ENCODE measurements at places on chromosomes 2 and 18.

DNA sequence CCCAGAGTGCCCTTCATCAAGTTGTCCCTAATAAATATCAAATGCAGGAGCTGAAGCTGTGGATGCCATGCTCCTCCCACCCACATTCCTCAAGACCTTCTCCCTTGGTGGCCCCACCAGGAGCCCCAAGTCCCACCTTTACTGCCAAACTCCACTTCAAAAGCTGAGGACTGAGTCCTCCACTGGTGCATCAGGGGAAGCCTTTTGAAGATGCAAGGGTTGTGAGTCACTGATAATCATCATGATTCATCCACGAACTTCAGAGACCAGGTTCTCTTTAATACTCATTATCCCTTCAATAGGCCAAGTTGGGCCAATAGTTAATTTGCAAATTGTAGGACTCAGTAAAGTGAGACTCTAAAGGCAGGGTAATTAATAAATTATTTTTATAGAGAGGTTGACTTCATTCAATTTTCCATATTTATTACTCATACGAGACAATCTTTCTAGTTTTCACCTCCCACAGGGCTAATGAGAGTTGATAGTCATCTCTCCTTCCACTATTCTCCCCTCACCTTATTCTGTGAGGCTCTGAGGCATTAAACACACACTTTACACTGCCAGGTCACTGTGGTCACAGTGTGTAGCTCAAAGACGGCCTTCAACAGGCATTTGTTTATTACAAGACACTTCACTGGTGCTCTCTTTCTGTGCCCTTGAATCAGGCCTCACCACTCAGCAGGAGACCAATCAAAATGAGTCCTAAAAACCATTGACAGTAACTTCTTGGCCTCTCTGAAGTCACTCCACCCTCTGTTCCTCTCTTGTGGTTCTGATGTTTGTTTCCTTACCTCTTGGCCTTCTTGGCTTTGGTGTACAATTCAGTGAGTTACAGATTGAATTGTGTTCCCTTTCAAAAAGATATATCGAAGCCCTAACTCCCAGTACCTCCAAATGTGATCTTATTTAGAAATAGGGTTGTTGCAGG lies 99.9 kb downstream of the TRIB2 start:
- no peak for DNase-seq

DNA sequence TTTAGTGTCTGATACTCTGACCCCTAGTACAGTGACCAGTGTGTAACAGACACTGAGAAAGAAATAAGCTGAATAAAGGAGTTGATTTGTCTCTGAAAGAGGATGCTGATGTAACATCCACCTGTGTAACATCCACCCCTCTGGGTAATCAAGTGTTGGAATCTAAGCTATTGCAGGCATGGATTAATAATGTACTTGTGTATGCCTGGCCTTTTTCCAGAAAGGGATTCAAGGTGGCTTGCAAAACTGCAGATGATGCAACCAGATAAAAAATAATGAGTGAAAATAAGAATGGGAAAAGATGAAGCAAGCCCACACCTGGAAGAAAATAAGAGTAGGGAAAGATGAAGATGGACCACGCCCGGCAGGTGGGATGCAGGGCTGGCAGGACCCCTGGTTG lies 48.2 kb upstream of the FOXI3 start:
- no peak for DNase-seq

DNA sequence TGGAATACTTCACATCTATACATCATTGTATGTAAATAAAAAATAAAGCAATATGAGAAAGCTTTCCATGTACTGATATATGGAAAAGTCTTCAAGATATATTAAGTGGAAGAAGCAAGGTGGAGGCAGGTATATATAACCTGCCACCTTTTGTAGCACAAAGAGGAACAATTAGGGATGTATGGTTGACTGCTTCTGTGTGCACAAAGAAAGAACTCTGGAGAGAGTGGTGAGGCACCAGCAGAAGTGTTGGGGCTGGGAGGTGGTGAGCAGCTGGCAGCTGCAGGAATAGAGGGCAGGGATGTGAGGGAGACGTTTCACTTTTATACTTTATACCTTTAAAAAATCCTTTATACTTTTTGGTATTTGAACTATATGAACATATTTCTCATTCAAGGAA lies 26.1 kb downstream of the KIF5C start:
- no peak for DNase-seq

- DNase-seq, result no peak
Measured at GRCh38 chr18:24228667-24229041, 89.8 kb downstream of the CABYR start.

Data from stimulated activated CD4-positive, alpha-beta T cell treated with anti-CD3 and anti-CD28 coated beads, Interleukin-1b, Interleukin-23, amount 100 ng/mL, for 24 hours (primary cell).